ENCODE measurements at places on chromosomes 1 and 21.

- no peaks in the 10 kb centered on the region for H3K36me3 ChIP-seq
- no peaks in the 10 kb centered on the region for H3K27me3 ChIP-seq
- H3K4me3 ChIP-seq: no peak overlapping the region
- peaks cover 5% of the 10 kb centered on the region for H3K4me1 ChIP-seq
- DNase-seq: no peak
Observed at GRCh38 chr1:50975436-50975835, 5.4 kb downstream of the CDKN2C start.

DNA sequence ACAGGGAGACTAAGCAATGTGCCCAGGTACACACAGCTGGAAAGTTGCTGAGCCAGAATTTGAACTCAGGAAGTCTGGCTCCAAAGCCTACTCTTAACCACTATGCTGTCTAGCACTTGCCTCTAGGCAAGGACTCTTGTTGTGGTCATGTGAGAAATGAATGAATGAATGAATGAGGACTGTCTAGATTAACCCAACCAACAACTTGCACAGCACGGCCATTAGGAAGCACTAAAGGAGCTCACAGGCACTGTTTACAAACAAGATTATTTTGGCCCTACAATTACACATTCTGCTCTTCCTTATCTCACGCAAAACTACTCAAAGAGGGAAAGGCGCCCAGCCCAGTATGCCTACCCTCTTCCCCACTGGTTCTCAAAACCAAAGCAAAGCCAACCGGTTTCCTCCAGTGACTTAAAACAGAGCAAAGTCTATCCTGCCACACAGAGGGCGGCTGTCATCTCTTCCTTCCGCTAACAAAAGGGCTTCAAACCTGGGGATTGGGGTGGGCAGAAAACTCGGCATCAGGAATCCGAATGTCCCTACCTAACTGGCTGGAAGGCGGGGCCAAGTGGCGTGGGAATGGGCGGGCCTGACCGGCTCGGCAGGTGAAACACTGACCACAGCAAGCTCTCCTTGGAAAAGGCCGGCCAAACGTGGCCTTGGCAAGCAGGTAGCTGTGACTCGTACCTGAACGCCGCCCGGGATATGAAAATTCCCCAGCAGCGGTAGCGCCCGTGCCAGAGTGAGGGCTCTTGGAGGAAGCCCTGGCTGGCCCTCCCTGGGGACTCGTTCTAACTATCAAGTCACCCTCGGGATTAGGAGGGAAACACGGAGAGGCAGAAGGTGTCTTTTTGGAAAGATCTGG is 948 bp downstream of the STK40 start:
- H3K4me1 ChIP-seq: peaks cover 26% of the 10 kb centered on the region
- peak overlapping the region; percentile 25 for H3K27ac ChIP-seq
- H3K27me3 ChIP-seq: no peaks in the 10 kb centered on the region
- H3K36me3 ChIP-seq: no peaks in the 10 kb centered on the region

GRCh38 chr1:23099171-23099536 is 69.5 kb downstream of the LUZP1 start:
- H3K27me3 ChIP-seq: no peaks in the 10 kb centered on the region
- H3K36me3 ChIP-seq: no peaks in the 10 kb centered on the region
- no peak for DNase-seq
- H3K27ac ChIP-seq: no peak overlapping the region
- no peak overlapping the region for H3K4me3 ChIP-seq
- H3K4me1 ChIP-seq: peaks cover 14% of the 10 kb centered on the region

GRCh38 chr1:239977416-239977815 is 114.3 kb upstream of the FMN2 start:
- H3K36me3 ChIP-seq: no peaks in the 10 kb centered on the region
- no peak for DNase-seq
- no peak overlapping the region for H3K4me3 ChIP-seq
- no peak overlapping the region for H3K27ac ChIP-seq
- H3K27me3 ChIP-seq: no peaks in the 10 kb centered on the region
- H3K4me1 ChIP-seq: no peaks in the 10 kb centered on the region

- no peaks in the 10 kb centered on the region for H3K36me3 ChIP-seq
- H3K4me1 ChIP-seq: no peaks in the 10 kb centered on the region
Observed at GRCh38 chr1:119865627-119866026, 30.7 kb downstream of the ADAM30 start.

DNA sequence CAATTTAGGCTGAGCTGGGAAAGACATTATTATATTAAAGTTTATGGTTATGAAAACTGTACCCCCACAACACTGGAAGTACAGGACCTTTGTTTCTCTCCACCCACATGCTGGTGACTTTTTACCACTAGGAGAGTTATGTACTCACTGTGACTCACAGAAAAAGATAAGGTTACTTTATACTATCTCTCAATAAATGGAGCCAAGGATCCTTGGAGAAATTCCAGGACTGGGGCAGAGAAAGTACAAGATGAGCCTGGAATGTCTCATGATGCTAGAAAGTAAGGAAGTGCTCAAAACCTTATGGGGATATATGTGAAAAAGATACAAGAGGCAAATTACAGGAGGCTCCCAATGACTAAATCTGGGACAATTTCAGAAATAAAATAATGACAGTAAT is 63.9 kb upstream of the C1orf105 start:
- H3K27ac ChIP-seq: no peak overlapping the region

DNA sequence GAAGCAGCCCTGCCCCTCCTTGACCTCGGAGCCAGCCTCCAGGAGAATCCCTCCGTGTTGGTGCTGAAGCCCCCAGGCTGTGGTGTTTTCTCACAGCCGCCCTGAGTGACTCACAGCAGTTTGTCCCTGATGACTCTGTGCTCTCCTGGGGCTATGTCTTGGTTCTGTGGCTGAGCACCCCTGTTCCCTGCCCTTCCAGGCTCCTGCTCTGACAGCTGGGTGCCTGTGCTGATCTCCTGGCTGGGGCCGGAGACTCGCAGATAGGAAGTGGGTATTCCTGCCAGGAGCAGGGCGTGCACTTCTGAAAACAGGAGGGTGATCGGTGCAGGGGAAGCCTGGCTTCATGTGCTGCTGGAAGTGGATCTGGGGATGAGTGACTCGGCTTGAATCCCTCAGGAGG is 34.5 kb downstream of the POFUT2 start:
- H3K27ac ChIP-seq: no peak overlapping the region
- DNase-seq: no peak
- H3K4me1 ChIP-seq: peaks cover 4% of the 10 kb centered on the region
- H3K27me3 ChIP-seq: no peaks in the 10 kb centered on the region
- no peak overlapping the region for H3K4me3 ChIP-seq

DNA sequence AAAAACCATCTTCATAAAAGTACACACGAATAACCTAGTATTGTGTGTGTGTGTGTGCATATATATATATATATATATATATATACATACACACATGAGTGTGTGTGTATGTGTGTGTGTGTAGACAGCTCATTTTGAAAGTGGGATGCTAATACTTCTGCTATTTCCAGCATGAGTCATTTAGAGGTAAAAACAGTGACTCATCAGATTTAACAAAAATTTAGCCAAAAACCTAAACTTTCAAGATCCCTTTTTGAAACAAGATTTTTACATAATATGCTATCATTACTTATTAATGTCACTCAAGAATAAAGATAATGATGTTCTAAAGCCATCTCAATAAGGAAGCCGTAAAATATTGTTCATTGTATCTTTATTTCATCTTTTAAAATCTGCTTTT is 35.6 kb upstream of the ADGRL4 start:
- no peaks in the 10 kb centered on the region for H3K36me3 ChIP-seq
- H3K4me3 ChIP-seq: no peak overlapping the region

- H3K27me3 ChIP-seq: no peaks in the 10 kb centered on the region
- no peaks in the 10 kb centered on the region for H3K4me1 ChIP-seq
- no peak for DNase-seq
- H3K4me3 ChIP-seq: no peak overlapping the region
- H3K36me3 ChIP-seq: no peaks in the 10 kb centered on the region
- H3K27ac ChIP-seq: no peak overlapping the region
Observed at GRCh38 chr1:41158147-41158875, 83.8 kb downstream of the SCMH1 start.

- no peak overlapping the region for H3K27ac ChIP-seq
- H3K4me1 ChIP-seq: no peaks in the 10 kb centered on the region
- H3K36me3 ChIP-seq: no peaks in the 10 kb centered on the region
- H3K27me3 ChIP-seq: no peaks in the 10 kb centered on the region
Observed at GRCh38 chr1:59947047-59947938, 20.7 kb upstream of the CYP2J2 start.

DNA sequence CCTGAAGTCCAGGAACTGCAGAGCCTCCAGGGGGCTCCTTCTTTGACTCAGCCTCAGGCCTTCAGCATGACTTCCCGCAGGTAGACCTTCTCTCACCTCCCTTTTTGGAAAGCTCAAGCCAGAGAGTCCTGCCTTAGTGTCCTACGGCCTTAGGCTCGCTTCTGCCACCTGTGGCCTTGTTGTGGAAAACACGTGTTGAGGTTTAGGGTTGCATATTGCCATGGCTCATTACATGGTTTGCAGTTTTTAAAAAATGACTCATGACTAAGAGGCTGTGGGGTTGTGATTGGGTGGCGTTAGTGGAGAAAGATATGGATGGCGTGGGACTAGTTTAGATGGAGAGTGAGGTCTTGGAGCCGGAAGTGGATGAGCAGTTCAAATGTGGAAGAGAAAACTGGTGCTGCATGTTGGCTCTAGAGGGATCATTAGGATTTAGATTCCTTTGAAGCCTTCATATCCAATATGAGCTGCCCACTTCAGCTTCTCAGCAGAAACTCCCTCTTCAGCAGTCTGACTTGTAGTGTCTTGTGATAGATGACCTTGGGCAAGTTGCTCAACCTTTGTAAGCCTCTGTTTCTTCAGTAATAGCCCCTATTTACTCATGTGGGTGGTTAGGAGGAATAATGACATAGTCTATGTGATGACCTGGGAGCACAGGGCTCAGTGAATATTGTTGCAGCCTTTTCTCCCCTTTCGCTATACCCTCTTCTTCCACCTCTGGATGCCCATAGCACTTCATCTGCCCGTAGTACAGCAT is 6.5 kb upstream of the FGGY start:
- no peaks in the 10 kb centered on the region for H3K27me3 ChIP-seq
- no peak for DNase-seq
- H3K27ac ChIP-seq: no peak overlapping the region
- no peaks in the 10 kb centered on the region for H3K4me1 ChIP-seq
- no peaks in the 10 kb centered on the region for H3K36me3 ChIP-seq
- no peak overlapping the region for H3K4me3 ChIP-seq

DNA sequence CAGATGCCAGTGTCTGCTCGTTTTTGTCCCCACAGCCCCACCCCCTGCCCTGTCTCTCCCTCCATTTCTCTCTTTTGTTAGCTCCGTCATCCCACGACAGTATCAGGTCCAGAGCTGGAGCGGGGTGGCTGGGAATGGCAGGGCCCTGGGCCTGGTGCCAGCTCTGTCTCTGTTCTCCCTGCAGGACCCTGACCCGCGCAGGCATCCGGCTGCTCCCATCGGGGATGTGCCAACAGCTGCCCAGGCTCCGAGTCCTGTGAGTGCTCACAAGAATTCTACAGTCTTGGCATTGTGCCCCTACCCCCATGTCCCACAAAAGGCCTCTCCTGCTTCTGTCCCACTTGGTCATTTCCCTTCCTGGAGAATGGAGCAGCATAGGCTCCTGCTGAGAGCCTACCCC is 37.4 kb downstream of the UBE2T start:
- peak; percentile 17 for DNase-seq
- no peaks in the 10 kb centered on the region for H3K36me3 ChIP-seq
- no peak overlapping the region for H3K4me3 ChIP-seq
- no peaks in the 10 kb centered on the region for H3K27me3 ChIP-seq

DNA sequence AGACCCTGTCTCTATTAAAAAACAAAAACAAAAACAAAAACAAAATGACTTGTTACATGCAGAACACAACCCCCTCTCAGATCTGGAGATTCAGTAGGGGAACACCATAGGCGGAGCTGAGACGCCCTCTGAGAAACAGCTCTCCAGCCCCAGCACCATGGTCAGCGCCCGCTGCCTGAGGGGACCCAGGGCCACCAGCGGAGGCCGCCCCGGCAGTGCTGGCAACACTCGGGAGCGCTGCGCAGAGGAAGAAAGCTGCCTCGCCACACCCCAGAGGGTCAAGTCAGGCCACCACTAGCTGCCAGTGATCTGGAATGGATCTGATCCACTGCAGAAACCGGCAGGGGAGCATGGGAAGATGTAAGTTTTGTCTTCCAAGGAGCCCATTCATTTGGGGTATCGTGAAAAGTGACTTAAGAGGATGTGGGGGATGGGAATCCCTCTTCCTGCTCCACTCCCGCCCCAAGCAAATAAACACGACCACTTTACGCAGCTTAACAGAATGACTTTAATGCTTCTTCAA is 3.1 kb downstream of the ACTA1 start:
- H3K27me3 ChIP-seq: peaks cover 16% of the 10 kb centered on the region
- H3K4me3 ChIP-seq: no peak overlapping the region
- peaks cover 15% of the 10 kb centered on the region for H3K4me1 ChIP-seq
- DNase-seq: peak; percentile 70

DNA sequence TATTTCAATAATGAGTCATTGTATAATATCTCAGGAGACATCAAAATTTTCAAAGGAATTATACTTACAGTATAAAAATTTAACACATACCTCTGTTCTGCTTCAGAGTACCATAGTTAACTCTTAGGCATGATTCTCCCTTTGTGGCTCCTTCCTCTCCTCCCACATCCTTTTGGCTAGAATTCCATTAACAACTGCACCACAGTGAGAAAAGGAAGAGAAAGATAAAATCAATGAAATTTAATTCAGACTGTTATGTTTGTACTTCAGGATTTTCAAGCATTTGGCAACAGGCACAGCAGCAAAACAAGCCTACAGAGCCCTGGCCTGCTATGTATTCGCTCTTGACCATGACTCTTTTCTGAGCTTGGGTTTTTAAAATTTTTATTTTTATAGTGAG is 57.2 kb upstream of the SGIP1 start:
- no peaks in the 10 kb centered on the region for H3K4me1 ChIP-seq
- H3K36me3 ChIP-seq: no peaks in the 10 kb centered on the region
- H3K27me3 ChIP-seq: no peaks in the 10 kb centered on the region

Data from ovary (tissue), 10 donors.